Memory B cell (primary cell): ENCODE measurements at places on chromosomes 7 and 10.

DNA sequence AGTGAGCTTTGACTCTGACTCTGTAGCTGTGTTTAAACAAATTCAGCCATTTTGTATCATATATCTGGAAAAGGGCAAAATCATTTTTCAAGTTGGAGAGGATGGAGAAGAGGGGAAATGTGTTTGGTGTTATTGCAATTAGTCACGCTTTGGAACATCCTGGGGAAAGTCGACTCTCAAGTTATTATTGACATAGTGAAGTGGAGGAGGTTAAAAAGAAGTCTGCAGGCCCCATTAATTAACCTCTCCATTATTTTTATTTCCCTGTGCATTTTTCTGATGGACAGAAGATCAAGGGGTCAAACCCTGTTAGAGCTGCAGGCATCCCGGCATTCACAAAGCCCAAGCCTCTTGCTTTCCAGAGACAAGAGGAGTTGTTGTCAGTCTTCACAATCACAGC lies 132.6 kb downstream of the TEX36 start:
- no peak for DNase-seq

GRCh38 chr10:98388101-98388655 lies 26.8 kb downstream of the PYROXD2 start:
- no peak for DNase-seq

DNA sequence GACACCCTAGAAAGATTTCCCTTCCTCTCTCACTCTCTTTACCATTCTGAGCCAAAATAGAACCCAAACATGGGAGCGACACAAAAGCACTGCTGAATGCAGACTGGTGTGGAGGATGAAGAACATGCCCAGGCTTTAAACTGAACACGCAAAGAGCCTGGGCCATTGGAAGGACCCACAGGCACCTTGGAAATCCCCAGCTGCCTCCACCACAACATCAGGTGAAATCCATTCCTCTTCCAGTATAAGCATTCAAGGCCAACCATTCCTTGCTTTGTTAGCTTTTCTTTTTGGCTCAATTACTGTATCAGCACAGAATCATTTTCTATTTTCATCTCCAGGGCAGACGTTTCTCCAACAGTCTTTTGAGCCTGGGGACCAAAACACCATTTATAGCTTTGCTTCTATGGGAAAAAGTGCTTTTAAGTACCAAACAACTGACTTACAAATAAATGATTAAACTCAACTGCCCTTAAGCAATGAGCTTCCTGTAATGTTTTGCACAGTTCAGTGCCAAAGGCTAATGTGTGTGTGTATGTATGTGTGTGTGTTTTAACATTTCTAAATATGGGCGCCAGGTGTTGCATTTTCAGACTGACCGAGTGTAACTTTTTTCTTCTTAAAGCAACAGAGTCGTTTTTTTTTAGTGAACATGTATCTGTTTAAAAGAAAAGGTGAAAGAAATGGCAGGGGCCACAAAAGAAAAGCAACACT lies 16.2 kb upstream of the BLNK start:
- peak; percentile 40 for DNase-seq

- no peak for DNase-seq
These were observed 67.8 kb downstream of the WDR37 start for GRCh38 chr10:1123972-1124371.

GRCh38 chr7:47513741-47514241 lies 68.1 kb downstream of the TNS3 start:
- DNase-seq = no peak

DNA sequence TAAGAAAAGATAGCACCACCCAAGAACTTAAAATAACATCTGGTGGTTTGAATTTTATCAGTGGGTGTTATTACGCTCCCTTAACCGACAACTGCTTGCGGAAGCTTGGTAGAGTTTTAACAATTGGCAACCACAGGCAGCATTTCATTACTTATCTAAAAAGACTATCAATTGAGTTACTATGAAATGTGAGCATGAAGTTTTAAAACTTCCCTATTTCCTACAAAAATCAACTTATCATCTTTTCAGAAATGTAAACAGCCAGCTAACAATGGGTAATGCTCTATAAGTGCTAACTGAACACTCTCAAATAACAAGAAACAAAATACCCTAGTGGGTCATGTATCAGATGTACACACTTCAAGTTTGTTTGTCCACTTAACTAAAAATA lies 68.8 kb downstream of the OSBPL3 start:
- no peak for DNase-seq

GRCh38 chr7:107384025-107384424 lies 85.8 kb upstream of the GPR22 start:
- DNase-seq = no peak

- peak; percentile 16 for DNase-seq
These were observed 34.4 kb downstream of the PLEKHA8 start for GRCh38 chr7:30062587-30062986.

DNA sequence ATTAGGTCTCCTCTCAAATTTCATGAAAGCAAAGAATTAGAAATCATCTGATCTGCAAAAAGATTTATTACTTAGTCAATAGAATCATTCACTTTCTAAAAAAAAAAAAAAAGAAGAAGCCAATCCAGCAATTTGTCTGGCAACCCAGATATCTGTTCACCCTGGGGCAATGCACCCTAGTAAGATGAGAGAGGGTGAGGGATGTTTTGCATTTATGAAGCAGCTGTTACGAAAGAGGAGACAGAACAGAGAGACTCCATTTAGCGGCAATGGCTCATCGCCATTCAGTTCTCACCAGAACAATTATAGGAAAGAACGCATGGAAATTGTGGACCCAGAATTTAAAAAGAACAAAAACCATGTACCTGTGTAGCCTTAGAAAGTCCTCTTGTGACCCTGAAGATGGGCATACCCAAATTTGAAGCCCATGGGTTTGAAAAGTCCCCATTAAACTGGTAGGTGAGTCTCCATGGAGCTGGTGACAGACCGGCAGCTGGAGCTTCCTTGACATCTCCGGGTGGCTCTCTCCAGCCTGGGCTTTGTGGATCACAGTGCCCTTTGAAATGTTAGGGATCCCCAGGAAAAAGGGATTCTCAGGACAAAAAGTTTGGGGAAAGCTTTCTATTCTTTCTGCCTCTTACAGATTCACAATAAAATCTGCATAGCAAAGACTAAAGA lies 45.5 kb upstream of the CCDC3 start:
- DNase-seq = no peak

GRCh38 chr7:15345216-15345615 lies 216.6 kb downstream of the AGMO start:
- no peak for DNase-seq

- DNase-seq = no peak
These were observed 28.8 kb upstream of the DIP2C start for GRCh38 chr10:718143-718700.

GRCh38 chr7:93574646-93575554 lies at the start of gene CALCR:
CALCR (minus strand) TSS chr7:93574724; CDS start chr7:93486981, 87,743 bp downstream.
- DNase-seq = no peak

DNA sequence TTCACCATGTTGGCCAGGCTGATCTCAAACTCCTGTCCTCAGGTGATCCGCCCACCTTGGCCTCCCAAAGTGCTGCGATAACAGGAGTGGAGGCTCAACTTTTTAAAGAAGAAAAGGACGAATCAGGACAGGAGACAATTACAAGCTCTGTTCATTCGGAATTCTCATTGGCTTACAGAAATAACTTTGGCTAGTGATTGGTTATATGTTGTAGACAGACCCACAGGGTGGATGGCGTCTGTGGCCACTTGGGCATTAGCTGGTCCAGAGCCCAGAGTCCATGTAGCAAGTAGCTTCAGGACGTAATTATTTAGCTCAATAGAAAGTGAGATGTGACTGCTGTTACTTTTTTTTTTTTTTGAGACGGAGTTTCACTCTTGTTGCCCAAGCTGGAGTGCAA lies 160.5 kb upstream of the TNRC18 start:
- DNase-seq = no peak
